ENCODE measurements at places on chromosomes 11 and 22. TPM values are rescaled to one million over a fixed set of nuclear protein-coding genes. Genes with fewer than 3 reads are reported as not detected.

DNA sequence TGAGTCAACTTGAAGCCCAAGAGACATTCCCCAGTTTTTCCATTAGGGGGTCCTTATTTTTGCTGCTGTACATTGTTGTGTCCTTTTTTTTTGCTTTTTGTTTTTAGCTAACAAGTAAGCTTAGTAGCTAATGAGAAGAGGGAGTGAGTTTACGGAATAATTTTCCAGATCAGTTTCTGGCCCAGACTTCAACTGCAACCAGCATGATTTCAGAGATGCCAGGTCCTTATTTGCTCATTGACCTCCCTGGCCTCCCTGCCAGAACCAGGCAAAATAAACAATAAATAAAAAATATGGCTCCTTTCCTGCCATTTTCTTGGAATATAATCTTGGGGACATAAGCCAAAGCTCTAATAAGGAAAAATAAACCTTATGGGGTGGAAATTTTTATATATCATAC lies 185.9 kb downstream of the FAT3 start:
- no peak for DNase-seq

Gene NCF4
- 0.36 TPM for polyA plus RNA-seq

Gene PHETA2
- 1.3 TPM for polyA plus RNA-seq

DNA sequence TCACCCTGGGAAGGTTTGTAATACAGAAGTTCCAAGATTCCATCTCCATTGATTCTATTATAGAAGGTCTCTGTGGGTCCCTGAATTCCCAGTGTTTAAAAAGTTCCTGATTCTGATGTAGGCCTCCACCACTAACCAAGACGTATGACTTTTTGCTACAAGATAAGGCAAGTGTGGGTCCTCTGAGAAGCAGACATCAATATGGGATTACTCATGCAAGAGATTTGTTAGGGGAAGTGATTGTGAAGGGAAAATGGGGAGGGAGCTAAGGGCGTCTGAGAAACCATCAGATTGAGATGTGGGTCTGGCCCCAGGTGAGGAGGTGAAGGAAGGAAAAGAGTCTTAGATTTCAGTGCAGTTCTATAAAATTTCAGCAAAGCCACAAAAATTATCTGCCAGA lies 10.2 kb upstream of the LGR4 start:
- no peak for DNase-seq

DNA sequence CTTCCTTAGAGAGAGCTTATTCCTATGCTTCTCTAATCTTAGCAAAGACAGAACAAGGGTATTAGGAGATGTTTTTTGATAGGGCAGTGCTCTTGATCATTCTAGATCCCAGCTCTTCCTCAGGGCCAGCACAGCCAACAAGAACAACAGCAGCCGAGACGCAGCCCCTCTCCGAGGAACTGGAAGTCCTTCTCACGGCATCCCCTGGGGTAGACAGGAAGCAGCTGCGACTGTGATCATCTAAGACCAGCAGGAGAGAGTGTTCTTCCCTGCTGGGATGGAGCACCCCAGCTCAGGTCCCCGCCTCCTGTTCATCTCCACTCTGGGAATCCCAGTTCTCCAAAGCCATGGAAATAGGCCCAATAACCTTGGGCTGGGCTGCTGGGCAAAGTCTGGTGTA lies 29.6 kb downstream of the IRAG1 start:
- no peak for DNase-seq

- no peak for DNase-seq
Measured at GRCh38 chr11:125916683-125917347, 12.5 kb downstream of the DDX25 start.

DNA sequence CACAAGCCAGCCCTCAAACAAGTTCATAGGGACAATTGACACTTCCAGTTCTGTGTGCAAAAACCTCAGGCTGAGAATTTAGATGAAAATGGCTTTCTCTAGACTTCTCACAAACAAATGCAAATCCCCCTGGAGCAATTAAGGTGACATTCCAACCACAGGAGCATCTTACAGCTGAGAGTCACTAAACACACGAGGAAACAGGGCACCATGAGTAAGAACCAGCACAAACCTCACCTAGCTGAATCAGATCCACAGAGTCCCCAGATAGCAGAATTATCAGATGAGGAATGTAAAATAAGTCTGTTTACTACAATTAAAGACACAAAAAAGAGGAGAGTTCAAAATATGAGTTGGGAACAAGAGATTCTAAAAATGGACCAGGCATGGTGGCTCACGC lies 51.5 kb downstream of the RTL6 start:
- DNase-seq = no peak

GRCh38 chr11:71109186-71109585 lies 143.2 kb downstream of the SHANK2 start:
- DNase-seq = no peak

Gene MGAT3
- polyA plus RNA-seq = not detected

DNA sequence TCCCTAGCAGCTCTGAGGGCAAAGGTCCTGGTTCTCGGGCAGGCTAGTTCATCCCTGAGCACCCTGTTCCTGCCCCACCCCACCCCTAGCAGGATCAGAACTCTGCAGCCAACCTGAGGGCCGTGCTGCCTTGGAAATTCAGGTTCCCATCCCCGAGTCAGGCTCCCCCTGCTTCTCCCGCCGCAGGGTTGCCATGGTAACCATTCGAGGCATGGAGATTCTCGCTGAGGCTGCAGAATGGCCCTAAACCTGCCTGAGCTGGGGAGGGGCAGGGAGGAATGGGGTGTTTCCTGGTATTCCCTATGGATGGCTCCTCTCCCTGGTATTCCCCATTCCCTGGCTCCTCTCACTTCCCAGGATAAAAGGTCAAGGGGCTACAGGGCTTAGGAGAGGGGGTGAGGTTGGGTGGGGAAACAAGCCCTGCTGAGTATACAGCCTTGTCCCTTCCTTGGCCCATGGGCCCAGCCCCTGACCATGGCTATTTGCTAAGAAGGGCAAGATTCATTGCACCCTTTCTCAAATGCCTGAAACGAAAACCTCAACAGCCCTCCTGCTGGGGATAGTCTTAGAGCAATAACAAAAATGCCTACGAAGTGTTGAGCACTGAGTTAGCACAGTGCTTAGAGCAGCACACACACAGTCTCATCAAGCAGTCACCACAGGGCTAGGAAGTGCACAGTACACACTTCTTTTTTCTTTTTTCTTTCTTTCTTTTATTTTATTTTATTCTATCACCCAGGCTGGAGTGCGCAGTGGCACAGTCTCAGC lies 58.7 kb downstream of the CHST1 start:
- DNase-seq = no peak

Gene OR4C13
- polyA plus RNA-seq = not detected

DNA sequence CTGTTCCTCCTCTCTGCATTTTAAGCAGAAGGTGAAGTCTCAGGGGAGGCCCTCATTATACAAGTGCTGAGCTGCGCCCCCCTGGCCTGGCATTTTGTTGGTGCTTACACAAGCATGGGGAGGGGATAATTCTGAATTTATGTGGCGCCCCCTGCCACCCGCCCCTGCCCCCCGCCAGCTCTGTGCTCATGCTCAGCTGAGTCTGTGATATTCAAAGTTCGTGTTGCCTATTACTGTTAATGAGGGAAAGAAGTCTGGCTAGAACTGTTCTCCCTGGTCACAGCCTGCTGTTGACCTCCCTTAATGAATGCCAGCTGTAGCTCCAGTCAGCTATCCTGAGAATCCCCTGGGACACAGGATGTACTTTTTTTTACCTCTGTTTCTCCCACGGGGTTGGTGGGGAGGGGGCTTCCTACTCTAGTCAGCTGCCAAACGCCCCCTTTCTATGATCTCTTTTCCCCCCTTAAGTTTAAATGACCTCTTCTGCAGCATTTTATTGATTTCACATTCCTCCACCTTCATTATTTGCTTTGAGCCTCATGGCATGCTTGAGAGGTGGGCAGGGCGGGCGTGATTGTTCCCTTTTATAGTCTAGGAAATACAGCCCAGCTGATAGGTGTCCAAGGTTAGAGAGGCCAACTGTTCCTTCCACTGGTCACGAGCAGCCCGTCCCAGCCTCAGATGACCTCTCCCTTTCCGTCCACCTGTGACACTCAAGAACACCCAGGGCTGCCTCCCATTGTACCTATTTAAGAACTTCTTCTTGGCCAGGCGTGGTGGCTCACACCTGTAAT lies 12.2 kb downstream of the USP2 start:
- DNase-seq = no peak

DNA sequence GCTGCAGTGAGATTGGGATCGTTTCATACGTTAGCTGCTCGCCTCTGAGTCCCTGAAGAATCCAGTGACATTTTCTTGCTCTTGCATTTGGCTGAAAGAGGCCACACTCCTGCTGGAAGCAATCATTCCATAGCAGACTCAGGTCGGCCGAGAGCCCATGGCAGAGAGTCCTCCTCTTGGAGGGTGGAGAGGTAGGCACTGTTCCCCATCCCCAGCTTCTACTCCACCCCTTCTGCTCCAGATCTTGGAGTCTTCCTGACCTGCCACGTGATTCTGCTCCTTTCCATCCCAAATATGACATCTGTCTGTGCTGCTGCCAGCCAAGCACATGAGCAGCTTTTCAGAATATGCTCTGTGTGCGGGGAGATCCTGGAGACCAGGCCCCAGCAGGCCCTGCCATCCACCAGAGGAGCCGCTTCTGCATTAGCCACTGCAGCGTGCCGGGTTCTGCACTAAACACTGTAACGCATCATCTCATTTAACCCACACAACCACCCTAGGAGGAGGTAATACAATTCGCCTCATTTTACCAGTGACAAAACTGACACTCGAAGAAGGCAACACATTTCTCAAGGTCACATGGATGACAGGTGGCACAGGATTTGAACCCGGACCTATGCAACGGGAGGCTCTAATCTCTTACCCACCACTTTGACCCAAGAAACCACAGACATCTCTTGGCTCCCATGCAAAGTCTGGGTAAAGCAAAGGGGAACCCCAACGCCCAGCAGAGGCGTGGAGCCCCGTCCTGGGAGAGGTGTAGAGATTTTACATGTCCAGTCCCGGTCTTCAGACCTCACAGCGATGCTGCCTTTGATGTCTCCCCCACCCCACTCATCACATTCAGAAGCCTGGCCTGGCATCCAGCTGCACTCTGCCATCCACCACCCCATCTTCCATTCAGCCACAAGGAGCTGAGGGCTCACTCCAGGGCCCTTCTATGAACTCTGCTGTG lies 78.8 kb downstream of the FEZ1 start:
- no peak for DNase-seq

DNA sequence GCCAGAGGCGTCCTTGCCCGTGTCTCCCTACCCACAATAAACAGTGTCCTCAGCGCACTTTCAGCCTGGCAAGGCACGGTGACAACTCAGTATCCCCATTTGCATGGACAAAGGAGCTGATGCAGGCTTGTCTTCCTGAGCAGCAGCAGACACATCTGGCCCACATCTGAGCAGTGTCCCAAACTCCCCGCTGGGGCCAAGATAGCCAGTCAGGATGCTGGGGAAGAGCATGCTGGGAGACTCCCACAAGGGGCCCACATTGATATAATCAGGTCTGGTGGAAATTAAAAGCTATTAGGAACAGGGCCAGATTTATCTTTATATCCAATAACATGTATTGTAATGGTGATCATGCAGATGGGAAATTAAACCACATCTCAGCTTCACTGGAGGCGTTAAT lies 24.7 kb downstream of the DSCAML1 start:
- DNase-seq = no peak

GRCh38 chr11:65927904-65928397 lies 8.7 kb downstream of the DRAP1 start:
- DNase-seq = no peak

Gene OR51A2
- not detected for polyA plus RNA-seq
